ENCODE measurements at places on chromosomes 3 and 15.

DNA sequence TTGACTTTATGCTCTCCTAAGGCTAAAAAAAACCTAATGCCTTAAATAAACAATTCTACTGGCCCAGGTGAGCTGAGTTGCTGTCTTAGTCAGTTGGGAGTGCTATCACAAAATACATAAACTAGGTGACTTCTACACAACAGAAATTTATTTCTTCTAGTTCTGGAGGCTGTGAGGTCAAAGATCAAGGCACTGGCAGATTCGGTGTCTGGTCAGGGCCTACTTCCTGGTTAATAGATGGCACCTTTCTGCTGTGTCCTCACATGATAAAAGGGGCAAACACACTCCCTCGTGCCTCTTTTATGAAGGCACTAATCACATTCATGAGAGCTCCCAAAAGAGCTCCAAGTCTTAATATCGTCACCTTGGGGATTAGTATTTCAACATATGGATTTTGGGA, 11.5 kb upstream of the TBL1XR1 start:
- no peak for DNase-seq

GRCh38 chr3:23203708-23204330, 692 bp downstream of the UBE2E2 start:
- peak; percentile 32 for DNase-seq

GRCh38 chr3:128190501-128190900, 37.2 kb downstream of the EEFSEC start:
- no peak for DNase-seq

DNA sequence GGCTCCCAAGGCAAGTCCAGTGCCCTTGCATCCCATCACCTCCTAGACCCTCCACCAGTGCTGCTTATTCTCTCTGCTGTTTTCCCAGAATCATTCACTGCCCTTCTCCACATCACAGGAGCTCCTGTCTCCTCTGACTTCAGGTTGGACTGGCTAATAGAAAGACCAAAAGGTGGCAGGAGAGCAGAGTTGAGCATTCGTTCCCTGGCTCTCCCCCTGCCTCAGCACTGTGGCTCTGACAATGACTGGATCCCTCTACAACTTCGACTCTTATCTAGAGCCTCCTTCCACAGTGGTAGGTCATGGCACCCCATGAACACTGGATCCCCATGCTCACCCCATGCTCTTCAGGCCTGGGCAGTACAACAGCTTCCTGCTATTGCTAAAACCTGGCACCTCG, 243.6 kb downstream of the LRRN1 start:
- DNase-seq, result no peak

DNA sequence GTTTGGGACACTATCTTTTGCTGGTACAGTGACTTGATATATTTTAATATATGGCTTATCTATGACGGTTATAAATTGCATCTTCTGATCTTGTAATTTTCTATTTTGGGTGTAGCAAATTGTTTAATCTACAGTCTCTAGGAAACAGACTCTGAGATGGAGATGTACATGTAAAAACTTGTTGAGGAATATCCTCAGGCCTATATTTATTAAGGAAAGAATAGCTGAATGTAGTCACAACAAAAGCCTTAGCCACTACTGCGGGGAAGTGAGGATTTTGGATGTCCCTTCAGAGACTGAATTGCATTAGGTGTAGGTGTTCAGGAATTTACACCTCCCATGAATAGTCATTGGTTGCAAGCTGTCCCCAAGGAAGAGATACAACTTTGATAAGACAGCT, 13.8 kb upstream of the OR5K3 start:
- no peak for DNase-seq

- no peak for DNase-seq
These were observed 254.4 kb upstream of the ARRDC4 start for GRCh38 chr15:97706059-97706458.

- no peak for DNase-seq
These were observed 536.9 kb downstream of the ZIC1 start for GRCh38 chr3:147945968-147946519.

DNA sequence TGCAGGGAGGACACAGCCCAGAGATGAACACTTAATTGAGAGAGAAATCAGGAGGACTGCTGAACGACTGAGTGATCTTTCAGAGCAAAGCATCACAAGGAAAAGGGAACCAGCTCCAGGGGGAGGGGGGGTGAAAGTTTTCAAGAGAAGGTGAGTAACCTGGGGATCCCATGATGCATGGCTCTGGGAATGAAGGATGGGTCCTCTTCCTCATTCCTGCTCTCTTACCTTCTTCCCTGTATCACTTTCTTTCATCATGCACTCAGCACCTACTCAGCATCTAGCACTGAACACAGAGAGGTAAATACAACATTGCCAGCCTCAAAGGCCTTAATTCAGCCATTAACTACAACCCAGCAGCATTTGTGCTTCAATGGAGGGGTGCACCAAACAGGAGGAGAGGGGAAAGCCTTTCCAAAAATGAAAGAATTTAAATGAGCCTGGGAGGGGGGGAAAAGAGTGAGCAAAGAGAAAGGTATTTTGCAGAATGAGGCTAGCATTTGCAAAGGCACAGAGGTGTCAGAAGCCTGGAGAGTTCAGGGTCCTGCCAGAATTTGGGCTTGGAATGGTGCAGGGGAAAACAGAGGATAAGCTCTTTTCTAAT, 427.4 kb downstream of the FOXP1 start:
- DNase-seq, result no peak

GRCh38 chr3:38586546-38587520, 62.7 kb downstream of the SCN5A start:
- DNase-seq, result no peak

- DNase-seq, result no peak
These were observed 155.6 kb downstream of the NECTIN3 start for GRCh38 chr3:111227216-111227615.

DNA sequence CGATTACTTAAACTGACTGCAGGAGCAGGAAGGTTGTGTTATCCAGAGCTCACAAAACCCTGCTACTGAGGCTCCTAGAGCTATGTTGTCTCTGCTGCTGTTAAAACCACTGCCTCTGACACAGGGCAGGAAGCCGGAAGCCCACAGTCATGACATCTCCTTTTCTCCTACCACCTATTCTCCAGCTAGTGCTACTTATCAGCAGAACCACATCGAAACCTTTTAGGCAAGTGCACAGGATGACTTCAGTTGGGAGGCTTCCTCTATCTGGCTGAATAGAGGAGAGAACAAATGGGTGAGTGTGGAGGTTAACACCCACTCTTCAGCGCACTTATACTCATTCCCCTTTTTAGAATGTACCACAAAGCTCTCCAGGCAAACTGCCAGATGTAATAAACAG, 638.0 kb downstream of the OTOL1 start:
- DNase-seq, result no peak

GRCh38 chr15:56613811-56614210, 119.5 kb downstream of the ZNF280D start:
- no peak for DNase-seq

- DNase-seq, result no peak
These were observed 33.0 kb downstream of the FAM98B start for GRCh38 chr15:38486936-38487335.

- no peak for DNase-seq
These were observed 87.4 kb downstream of the CRTC3 start for GRCh38 chr15:90617171-90617570.

DNA sequence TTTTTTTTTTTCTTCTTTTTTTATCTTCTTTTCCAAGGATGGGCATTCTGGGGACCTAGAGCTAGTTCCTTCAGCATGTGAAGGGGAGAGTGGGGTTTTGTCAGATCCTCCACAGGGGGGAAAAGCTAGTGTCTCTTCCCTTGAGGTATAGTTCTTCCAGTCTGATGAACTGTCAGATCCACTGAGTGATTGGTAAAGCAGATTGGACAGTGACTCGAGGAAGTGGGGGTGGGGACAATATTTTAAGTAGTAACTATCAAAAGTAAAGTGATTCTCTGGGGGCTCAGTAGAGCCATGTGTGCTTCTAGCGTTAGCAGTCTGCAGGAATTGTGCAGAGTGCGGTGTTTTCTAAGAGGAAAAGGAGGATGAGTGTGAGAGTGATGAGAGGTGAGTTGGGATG, 62.0 kb upstream of the TRIM71 start:
- DNase-seq, result no peak

DNA sequence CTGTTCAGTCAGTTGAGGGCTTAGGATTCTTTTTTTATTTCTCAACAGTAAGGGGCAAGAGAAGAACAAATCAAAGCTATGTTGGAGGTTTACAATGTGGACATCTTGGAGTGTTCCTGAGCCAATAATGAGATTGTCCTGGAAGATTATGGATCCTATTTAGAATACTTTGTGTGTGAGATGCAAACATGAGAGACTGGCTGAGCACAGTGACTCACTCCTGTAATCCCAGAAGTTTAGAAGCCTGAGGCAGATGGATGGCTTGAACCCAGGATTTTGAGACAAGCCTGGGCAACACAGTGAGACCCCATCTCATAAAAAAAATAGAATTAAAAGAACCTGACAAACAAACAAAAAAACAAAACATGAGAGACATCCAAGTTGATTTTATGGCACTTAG, 351.6 kb downstream of the GAP43 start:
- DNase-seq, result no peak

- DNase-seq, result no peak
These were observed 1.4 kb upstream of the ATP13A3 start for GRCh38 chr3:194488055-194488742.

DNA sequence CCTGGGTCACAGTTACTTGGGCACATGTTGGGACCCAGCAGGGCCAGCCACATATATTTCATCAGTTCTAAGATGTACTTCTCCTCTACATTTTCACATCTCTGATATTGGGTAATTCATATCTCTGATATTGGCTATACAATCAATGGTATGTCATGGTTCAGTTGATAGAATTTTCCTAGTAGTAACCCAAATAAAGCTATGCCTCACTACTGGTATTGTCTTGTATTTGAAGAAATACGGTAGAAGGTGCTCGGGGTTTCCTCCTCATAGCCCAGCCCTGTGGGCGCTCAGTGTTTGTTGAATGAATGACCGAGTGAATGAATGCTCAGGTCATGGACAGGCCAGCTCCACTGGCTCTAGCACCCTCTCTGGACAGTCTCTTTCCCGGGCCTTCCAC, 94.1 kb downstream of the RAB11A start:
- DNase-seq, result no peak

DNA sequence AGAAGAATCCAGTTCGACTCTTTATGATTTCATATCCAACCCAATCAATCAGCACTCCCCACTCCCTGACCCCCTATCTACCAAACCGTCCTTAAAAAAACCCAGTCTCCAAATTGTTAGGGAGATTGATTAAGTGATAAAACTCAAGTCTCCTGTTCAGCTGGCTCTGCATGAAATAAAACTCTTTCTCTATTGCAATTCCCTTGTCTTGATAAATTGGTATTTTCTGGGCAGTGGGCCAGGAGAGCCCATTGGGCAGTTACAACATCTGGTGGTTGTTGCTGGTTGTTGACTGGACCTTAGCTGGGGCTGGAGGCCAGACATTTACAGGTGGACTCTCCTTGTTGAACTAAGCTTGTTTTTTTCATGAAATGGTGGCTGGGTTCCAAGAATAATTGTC, 642.3 kb downstream of the ROBO2 start:
- DNase-seq, result no peak

DNA sequence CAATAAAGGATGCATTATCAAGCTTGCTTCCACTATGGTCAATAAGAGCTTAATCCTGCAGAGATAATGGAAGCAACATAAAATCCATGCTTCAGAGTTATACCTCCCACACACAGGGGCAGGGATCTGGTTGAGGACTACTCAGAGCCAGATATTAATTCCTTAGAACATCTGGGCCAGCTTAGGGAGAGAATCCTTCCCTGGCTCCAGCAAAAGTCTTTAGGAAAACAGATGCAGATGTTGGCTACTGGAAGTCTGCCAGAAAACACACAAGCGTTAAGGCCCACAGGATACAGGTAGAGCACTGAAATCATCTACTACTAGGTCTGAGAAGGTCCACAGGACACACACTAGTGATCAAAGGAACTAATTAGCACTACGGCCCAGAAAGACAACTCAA, 25.2 kb downstream of the TMEM202 start:
- no peak for DNase-seq

DNA sequence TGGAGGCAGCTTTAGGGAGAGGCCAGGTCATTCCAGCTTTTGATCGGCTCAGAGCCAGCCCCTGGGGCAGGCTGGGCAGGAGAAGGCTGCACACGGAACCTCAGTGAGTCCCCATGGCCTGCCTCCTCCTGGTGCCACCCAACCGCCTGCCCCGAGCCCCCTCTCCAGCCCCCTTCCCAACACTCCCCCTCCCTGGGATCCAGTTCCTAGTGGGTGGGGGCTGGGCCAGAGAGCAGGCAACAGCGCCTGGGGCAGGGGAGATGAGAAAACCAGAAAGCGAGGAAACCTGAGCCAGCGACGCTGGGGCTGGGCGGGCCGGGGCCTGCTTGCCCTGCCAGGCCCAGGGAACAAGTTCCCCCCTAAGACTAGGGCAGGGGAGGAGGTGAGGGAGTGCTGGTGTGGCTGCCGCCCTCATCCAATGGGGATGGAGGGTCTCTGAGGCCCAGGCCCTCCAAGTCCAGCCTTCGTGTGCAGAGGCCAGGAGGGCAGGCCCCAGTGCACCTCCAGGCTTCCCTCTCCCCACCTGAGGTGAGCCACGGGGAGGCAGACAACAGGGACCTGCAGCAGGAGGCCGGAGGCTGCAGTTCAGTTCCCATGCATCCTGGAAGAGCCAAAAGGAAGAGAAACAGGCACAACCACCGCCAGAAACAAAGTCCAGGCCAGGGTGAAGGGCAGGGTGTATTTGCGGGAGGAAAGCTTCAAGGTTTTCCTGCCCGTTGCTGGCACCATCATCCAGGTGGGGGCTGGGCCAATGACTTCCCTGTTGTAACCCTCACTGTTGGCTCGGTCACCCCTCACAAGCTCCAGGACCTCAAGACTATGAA, 4.0 kb upstream of the SEMA3F start:
- DNase-seq, result no peak

DNA sequence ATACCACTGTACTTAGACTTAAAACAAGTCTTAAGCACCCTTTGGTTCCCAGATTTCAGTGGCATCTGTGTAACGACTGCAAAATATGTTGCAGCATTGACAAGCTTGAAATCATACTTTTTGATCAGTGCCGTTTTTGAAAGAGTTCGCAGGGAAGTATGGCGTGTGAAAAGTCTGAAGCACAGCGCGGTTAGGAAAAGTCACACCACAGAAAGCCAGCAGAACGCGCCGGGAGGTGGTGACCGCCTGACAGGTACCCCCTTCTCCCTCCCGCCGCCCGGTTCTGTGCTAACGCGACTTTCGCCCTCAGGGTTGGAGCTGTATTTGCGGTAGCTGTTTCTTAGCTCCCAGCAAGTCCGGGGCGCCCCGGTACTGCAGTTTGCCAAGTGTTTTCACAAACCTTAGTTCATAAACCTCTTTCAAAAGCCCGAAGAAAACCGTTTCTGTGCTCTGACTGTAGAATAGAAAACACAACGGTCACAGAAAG, 481 bp upstream of the CRYBG3 start:
- peak; percentile 58 for DNase-seq

GRCh38 chr15:101455291-101456025, 34.0 kb downstream of the PCSK6 start:
- DNase-seq, result no peak

GRCh38 chr3:117669774-117670173, 960.2 kb downstream of the TUSC7 start:
- DNase-seq, result no peak
